ENCODE measurements at places on chromosomes 5 and 9. TPM values are rescaled to one million over a fixed set of nuclear protein-coding genes. Genes with fewer than 3 reads are reported as not detected.
A peak's percentile ranks its signal among the peaks of the same experiment; 100 is the strongest.

OR4F3 gene
- total RNA-seq: not detected

GOLM1 gene
- 1.5 TPM for total RNA-seq

TMC1 gene
- not detected for total RNA-seq

DNA sequence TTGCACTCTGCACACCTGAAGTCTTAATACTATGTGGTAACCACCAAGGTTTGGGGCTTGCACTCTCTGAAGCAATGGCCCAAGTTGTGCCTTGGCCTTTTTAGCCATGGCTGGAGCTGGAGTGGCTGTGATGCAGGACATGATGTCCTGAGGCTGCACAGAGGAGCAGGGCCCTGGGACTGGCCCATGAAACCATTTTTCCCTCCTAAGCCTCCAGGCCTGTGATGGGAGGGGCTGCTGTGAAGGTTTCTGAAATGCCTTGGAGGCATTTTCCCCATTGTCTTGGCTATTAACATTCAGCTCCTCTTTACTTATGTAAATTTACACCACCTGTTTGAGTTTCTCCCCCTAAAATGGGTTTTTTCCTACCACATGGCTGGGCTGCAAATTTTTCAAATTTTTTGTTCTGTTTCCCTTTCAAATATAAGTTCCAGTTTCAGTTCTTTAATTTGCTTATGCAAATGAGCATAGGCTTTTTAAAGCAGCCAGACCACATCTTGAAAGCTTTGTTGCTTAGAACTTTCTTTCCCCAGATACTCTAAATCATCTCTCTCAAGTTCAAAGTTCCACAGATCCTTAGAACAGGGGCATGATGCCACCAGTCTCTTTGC, 237.4 kb upstream of the DMAC1 start:
- no peak for DNase-seq

- DNase-seq: no peak
These were observed 210.8 kb downstream of the FAM170A start for GRCh38 chr5:119840175-119840574.

DNA sequence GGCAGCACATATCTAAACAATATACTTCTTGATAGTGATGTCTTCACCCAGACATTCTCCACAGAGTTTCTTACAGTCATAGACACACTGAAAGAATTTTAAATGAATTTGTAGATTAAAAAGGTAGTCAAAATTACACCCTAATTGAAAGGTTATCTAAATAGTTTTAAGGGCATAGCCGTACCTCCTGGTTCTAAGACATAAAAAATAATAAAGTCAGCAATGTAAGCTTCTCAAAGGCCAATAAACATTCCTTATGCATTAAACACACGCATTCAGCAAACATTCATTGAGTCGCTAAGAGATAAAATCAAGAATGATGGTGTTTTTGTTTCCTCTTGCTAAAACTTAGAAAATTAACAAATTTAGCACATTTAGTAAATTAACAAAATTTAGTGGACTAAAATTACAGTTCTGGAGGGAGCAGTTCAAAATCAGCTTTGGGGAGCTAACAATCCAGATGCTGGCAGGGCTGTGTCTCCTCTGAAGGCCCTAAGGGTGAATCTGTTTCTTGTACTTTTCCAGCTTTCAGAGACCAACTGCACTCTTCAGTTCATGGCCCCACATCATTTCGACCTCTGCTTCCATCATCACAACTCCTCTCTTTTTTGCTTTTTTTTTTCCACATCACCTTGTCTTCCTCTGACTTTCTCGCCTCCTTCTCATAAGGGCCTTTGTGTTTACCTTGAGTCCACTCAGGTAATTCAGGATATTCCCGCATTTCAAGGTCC, 516.5 kb downstream of the DNAH5 start:
- no peak for DNase-seq

DNA sequence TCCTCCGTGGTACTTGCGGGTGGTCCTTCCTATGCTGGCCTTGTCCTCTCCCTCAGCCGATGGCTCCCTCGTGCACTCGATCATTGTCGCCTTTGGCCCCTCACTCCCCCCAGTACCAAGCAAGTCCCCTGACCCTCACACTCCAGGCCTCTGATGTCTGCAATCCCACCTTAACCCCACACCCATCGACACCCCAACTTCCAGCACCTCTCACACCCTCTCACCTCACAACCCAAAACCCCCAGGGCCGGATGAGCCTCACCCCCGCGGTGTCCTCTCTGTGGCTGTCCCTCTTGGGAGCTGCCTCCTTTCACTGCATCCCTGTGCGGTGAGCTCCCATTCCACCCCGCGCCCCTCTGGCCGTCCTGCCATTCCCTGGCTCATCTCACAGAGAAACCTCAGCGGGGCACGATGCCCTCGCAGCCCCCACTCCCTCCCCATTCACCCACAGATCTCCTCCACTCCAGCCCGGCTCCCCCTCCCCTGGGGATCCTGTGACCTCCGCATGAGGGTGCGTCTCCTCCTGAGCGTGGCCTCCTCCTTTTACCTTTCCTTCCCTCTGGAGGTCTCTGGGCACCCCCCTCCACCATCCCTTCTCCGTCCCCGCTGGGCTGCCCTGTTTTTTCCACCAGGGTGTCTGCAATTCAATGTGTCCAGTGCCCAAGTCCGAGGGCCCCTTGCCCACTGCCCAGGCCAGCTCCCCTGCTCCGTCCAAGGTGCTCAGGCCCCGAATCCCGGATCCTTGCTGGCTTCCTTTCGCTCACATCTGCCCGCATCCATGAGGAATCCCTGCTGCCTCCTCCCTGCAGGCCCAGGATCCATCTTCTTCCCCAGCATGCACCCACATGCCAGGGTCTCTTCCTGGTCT, 15.8 kb upstream of the RNU6ATAC start:
- peak; percentile 3 for DNase-seq

All from activated T-cell treated with anti-CD3 and anti-CD28 coated beads, Interleukin-2, amount 50 U/mL, for 4 hours (primary cell).